ENCODE measurements at places on chromosomes 7 and 10.

- peak; percentile 77 for DNase-seq
Measured at GRCh38 chr10:34906067-34906965, 91.2 kb upstream of the PARD3 start.

DNA sequence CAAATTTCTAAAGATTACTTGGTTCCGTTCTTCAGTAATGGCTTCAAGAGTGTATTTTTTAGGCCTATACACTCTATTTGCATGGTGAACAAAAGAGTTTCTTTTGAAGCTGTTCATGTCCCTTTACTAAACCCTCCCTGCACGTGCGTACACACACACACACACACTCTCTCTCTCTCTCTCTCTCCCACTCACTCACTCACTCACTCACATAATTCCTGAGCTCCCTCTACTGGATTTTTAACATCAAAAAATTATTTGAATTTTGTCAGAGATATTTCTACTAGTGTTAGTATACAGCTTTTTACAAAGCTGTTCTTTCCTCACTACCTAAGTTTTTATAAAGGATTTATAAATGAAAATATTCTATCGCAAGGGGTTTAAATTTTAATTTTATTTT, 85.9 kb downstream of the UBE3C start:
- DNase-seq: no peak

DNA sequence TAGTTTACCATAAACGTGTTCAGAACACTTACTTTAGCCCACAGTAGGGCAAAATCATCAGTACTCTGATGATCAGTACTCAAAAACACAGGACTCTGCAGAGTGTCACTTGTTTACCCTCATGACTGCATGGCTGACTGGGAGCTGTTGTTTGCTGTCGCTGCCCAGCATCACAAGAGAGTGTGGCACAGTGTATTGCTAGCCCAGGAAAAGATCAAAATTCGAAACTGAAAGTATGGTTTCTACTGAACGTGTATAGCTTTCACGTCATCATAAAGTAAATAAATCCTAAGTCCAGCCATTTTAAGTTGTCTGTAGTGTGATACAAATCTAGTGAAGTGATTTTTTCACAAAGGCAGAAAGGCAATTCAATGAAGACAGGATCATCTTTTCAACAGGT, 184.6 kb downstream of the RAMP3 start:
- peak; percentile 4 for DNase-seq

DNA sequence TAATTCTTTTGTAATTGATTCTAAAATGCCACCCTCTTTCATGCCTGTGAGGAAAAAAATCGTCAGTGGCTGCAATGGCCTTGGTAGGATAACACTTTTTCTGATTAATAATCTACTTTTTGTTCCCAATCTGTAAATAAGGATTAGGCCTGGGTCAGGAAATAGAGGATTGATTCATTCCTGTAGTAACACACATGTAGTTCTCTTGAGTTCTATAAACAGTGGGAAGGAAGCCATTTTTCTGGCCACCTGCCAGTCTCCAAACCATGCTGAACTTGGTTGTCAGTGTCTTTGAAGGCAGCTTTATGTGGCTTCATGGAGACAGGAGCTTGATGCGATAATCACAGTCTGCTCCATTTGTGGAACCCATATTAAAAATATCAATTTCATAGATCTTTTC, 169.3 kb upstream of the NFE2L3 start:
- peak; percentile 10 for DNase-seq

DNA sequence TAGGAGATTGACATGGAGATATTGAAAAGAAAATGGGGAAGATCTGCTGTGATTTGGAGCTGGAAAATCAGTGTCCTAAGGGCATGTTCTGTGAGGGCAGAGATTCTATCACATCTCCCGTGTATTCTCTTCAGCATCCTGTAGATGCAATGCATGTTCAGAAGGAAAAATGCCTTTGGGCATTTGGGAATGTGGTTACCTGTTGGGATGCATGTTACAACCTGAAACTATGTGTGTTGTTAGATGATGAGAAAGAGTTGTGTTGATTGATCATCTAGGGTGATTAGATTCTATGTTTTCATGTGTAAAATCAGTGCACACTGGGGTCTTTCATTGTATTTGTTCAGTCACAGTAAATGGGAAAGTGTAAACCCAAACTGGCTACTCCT, 14.7 kb downstream of the CUZD1 start:
- no peak for DNase-seq

GRCh38 chr7:158541346-158542010, 46.1 kb downstream of the PTPRN2 start:
- no peak for DNase-seq

DNA sequence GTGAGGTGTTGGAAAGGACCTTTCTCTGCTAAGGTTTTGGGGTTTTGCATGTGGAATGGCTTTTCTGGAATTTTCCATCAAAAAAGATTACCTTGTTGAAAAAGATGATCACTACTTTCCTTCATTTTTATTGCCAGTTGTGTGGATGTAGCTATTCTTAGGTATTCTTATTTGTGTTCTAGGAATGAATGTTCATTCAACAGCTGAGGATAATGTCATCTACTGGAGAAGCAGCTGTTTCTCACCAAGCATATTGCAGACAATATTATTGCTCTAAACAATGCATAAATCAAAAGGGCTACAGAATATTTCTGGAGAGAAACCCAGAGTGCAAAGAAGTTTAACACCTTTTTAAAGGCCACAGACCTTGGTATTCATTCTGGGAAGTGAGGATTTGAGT, 145.6 kb upstream of the CALCR start:
- DNase-seq: no peak

DNA sequence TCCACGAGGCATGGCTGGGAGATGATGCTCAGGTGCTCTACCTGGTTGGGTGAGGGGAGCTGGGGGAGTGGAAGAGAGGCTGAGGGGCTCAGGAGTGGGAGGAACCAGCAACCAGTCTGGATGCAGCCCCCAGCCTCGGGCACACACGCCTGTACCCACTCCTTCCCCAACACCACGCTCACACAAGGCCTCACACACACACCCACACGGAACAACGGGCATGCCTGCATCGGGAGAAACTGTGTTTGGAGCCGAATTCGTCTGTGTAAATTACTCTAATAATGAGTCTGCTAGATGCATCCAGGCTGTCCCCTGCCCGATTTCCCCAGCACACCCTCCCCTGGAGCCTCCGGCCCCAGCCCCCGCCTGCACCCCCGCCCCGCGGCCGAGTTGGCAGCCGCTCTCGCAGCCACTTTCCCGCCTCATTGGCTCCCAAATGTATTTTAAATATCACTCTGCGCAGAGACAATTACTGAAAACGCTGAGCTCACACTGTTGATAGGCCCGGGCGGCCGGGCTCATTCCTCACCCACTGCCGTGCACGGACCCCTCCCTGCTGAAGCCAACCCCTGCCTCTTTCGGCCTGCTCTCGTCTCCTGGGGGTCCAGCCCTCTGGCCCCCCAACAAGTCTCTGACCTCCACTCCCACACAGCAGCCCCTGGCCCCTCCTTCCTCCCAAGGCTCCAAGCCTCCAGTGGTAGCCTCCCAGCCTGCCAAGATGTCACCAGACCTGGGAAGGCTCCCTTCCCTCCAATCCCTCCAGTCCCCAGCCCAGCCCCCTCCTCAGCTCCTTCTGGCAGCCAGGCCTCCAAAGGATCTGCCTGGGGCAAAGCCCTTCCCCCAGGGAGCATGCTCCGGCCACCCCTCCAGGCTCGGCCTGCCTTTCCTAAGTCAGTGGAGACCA, 11.1 kb downstream of the H2BK1 start:
- DNase-seq: no peak
